ENCODE measurements at places on chromosomes 13 and 19. TPM values are rescaled to one million over a fixed set of nuclear protein-coding genes. Genes with fewer than 3 reads are reported as not detected.

ZGLP1 gene
- total RNA-seq = 1.4 TPM

KIR2DL1 gene
- total RNA-seq = not detected

AMH gene
- total RNA-seq = 19.8 TPM

GRK1 gene
- total RNA-seq = not detected

MYDGF gene
- 144 TPM for total RNA-seq

CEACAM20 gene
- total RNA-seq = 0.08 TPM

ZNF610 gene
- total RNA-seq = not detected

MBD3L2B gene
- not detected for total RNA-seq

NXNL1 gene
- not detected for total RNA-seq

NKPD1 gene
- total RNA-seq = 0.10 TPM

RTBDN gene
- total RNA-seq = 0.10 TPM

C5AR1 gene
- 1.4 TPM for total RNA-seq

INAFM1 gene
- 4.1 TPM for total RNA-seq

PRSS57 gene
- not detected for total RNA-seq

All from A549 treated with CORT108297 at 1 μM for 4 hours (cell line).